ENCODE measurements at places on chromosomes 13 and 19. TPM values are rescaled to one million over a fixed set of nuclear protein-coding genes. Genes with fewer than 3 reads are reported as not detected.

DNA sequence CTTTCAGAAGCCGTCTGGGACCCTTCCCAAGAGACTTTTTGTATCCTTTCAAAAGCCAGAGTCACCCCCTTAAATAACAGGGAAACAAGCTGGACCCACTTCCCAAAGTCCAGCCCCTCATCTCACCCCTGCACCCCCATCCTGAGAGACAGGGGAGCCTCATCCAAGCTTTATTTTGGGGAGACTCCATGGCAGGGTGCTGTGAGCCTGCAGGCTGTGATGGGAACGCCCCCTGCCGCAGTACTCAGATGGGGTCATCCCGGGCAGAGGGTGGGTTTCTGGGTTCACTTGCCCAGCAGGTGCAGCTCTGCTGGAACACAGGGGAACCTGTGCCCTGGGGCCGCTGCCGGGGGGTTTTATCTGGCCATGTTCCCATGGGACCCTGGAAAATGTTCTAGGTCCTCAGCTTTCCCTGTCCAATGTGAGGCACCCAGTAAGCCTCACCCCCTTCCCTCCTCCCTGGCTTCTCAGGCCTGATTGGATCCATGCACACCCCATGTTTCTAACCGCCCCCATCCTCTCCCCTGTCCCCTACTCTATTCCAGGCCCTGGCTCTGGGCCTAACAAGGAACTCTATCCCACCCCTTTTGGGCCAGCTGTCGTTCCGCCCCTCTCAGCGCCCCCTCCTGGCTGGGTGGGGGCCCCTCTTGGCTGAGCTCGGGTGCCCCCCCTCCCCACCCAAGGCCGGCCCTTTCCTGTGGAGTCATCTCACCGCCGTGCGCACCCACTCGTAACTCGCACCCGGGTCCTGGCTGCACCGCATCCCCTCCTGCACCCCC, 1.0 kb downstream of the HIF3A start:
- no peak for DNase-seq

DNA sequence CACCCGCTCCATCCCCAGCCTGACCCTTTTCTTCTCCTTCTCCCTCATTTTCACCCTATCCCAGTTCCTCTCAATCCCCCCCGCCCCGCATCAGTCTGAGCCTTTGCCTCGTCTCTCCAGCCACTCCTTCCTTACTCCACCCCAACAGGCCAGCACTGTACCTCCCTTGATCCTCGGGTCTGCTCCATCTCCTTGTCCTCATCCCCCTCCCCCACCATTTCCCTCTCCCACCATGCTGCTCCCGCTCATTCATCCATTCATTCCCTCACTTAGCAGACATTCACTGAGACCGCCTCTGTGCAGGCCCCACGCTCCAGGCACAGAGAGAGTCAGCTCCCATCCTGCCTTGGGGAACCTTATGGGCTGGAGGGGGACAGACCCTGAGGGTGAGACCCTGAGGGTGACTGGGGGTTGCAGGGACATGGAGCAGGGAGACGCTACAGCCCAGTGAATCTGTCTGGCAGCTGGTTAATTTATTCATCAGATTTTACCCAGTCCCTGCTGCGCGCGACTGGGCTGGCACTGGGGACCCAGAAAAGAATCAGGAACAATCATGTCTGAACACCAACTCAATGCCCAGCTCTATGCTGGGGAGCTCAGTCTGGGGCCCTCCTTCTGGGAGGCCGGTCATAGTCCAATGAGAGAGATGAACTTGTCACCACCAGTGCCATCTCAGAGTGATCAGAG, 881 bp downstream of the ARHGAP33 start:
- no peak for DNase-seq

Gene KLK12
- not detected for total RNA-seq

Gene THSD8
- total RNA-seq = not detected

- DNase-seq = no peak
These were observed at the start of gene PGLYRP1 for GRCh38 chr19:46022431-46023310. TSS of gene PGLYRP1 (minus strand) at chr19:46023053. CDS start at chr19:46023021, 32 bp downstream.

All from H4 (cell line).